ENCODE measurements at places on chromosomes 2 and 18.
A peak's percentile ranks its signal among the peaks of the same experiment; 100 is the strongest.

GRCh38 chr2:135471106-135471505 is 59.9 kb downstream of the ZRANB3 start:
- DNase-seq = no peak

DNA sequence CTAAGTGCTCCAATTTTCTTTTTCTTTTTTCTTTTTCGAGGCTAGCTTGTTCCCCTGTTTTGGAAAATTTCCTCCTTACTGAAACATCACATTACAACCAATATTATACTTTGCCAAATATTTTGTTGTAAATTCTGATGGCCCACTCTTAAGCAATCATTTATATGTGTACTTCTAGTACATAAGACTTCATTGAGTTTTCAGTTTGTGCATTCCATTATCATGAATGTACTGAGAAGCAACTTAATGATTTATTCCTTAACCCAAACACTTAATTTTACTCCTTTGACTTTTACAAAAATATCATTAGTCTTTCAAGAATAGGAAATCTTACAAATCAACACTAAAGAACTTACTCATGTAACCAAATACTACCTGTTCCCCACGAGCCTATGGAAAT is 242.4 kb downstream of the ARHGAP15 start:
- DNase-seq = no peak

- no peak for DNase-seq
Observed at GRCh38 chr2:180753809-180754761, 226.3 kb upstream of the UBE2E3 start.

- DNase-seq = no peak
Observed at GRCh38 chr2:105893011-105893995, 148.6 kb downstream of the NCK2 start.

DNA sequence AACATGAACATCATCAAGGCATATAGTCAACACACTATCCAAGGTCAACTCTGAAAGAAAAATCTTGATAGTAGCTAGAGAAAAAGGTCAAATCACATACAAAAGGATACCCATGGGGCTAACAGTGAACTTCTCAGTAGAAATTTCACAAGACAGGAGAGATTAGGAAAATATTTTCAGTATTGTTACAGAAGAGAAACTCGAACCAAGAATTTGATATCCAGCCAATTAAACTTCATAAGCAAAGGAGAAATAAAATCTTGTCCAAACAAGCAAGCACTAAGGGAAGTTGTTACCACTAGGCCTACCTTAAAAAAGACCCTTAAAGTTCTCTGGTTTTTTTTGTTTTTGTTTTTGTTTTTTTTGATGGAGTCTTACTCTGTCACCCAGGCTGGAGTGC is 242.5 kb downstream of the EXOC6B start:
- no peak for DNase-seq

GRCh38 chr18:58067601-58068000 is 23.6 kb downstream of the NEDD4L start:
- no peak for DNase-seq

GRCh38 chr2:240960971-240961876 is 37.2 kb upstream of the SNED1 start:
- DNase-seq = no peak

- no peak for DNase-seq
Observed at GRCh38 chr18:55093295-55093694, 134.0 kb upstream of the CCDC68 start.

- no peak for DNase-seq
Observed at GRCh38 chr2:68936427-68936826, 16.3 kb downstream of the GKN2 start.

DNA sequence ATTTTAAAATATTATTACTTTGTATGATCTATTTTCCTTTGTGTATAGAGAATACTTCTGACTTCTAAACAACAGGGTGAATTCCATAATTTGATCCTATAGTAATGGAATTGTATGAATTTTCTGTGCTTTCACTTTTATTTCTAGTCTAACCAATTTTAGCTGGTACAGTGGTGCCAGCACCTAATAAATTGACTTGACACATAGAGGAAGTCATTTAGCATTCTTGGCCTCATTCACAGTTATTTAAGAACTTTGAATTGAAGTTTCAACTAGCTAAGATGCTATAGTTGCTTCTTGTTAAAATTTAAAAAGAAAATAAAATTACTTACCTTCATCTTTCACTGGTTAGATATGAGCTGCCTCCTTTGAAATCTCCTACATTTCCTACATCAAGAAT is 220.4 kb downstream of the CPS1 start:
- DNase-seq = no peak

GRCh38 chr18:8480506-8481328 is 128.5 kb upstream of the RAB12 start:
- DNase-seq = peak; percentile 38

DNA sequence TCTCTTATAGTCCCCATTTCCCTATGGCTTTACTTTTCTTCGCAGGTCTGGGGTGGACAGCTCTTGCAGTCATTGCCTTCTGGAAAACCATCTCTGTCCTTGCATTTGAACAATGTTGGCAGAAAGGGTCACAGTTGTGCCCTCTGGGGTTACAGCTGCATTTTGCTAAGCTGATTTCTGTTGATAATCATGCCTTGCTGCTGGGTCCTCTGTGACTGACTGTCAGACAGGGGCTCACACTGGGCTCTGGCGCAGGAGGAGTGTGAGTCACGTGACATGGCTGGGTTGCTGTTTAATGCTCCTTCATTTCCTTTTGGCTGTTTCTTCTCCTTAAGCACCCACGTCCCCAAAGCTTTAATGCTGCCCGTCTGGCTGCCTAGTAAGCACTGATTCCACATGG is 196.6 kb upstream of the LHCGR start:
- DNase-seq = no peak

GRCh38 chr2:151796774-151797173 is 31.4 kb downstream of the ARL5A start:
- DNase-seq = no peak

GRCh38 chr2:120317916-120318315 is 28.0 kb upstream of the INHBB start:
- no peak for DNase-seq

DNA sequence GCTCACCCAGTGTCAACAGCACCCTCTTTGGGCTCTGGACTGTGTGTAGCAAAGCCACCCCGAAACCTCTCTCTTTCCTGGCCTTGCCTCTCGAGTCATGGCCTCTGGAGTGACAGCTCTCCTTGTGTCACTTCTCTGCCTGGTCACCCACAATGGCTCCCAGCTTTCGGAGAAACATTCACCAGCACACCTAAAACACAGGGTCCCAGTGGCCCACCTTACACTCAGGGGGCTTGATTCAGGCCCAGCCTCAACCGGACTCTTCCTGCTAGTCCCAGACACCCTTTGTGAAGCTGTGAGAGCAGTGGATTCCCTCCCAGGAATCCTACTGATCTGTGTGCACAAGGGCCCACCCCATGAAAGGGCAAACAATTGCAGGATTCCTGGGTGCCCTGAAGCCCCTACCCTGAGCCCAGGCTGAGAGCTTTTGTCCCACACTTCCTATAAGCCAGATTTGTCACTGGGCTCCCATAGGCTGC is 137.2 kb upstream of the HAAO start:
- no peak for DNase-seq

- DNase-seq = no peak
Observed at GRCh38 chr2:194166818-194167217, 1490.2 kb upstream of the SLC39A10 start.

DNA sequence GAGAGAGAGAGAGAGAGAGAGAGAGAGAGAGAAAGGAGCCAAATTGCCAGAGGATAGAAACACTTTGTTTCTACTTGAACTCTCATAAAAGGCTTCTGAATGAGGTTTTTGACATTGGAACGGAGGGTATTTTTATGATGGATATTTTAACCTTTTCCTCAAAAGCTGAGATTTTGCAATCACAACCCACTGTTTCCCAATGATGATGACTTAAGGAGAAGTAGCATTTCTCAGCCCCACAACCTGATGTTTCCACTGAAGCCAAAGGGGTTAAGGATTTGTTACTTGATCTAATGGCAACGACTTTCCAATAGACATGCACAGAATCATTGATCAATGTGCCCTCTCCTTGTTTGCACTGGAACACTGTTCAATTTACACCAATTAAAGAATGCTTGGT is 67.1 kb upstream of the POU3F3 start:
- no peak for DNase-seq

DNA sequence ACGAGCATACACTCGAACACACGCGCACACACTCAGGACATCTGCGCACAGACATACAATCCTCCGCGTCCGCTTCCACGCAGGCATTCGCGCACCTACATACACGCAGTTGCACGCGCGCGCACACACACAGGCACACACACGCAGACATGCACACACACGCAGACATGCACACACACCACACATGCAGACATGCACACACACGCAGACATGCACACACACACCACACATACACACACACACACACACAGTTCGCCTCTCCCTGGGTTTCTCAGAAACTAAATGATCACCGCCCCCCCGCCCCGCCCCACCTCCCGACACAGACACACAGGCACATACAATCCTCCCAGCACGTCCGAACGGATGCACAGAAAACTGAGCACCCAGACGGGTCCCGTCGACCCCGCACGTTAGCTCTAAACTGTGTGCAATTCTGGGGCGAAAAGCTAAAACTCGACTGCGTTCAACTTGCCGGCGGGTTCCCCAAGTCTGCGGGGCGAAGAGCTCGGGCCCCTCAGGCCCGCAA is 1.0 kb downstream of the EPHA4 start:
- DNase-seq = peak; percentile 15

GRCh38 chr2:200483729-200484198 is 26.1 kb downstream of the KCTD18 start:
- peak; percentile 35 for DNase-seq

DNA sequence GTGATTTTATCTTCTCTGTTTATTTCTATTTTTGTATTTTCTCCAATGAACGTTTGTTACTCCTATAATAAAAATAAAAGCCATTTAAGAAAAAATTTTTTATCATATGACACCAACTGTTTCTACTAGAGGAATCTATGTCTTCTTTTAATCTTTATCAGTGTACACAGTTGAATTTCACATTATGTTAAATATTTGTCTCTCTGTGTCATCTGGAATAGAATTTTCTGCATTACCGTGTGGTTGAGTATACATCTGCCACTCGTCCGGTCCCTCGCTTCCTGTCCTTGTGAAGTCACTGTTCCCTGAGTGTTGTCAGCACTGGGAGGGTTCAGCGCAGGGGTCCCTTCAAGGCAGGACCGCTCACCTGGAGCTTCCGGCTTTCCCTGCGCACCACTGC is 99.2 kb downstream of the LDLRAD4 start:
- no peak for DNase-seq

GRCh38 chr2:12733846-12734245 is 17.1 kb downstream of the TRIB2 start:
- no peak for DNase-seq

DNA sequence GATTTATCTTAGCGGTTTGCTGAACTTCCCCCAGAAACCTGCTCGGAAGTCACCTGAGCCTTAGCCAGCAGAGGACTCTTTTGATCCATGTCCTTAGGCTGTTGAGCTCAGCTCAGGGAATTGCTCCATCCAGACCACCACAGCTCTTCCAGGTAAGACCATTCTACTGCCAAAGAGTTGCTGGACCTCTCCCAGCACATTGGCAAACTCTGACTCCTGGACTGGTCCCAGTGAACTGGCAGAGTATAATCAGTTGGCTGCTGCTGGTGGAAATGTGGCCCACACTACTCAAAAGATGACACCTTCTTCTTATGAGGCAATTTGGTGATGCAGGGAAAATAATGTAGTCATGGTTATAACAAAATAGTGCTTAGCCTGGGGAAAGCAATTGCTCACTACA is 308.8 kb upstream of the FIGN start:
- no peak for DNase-seq

DNA sequence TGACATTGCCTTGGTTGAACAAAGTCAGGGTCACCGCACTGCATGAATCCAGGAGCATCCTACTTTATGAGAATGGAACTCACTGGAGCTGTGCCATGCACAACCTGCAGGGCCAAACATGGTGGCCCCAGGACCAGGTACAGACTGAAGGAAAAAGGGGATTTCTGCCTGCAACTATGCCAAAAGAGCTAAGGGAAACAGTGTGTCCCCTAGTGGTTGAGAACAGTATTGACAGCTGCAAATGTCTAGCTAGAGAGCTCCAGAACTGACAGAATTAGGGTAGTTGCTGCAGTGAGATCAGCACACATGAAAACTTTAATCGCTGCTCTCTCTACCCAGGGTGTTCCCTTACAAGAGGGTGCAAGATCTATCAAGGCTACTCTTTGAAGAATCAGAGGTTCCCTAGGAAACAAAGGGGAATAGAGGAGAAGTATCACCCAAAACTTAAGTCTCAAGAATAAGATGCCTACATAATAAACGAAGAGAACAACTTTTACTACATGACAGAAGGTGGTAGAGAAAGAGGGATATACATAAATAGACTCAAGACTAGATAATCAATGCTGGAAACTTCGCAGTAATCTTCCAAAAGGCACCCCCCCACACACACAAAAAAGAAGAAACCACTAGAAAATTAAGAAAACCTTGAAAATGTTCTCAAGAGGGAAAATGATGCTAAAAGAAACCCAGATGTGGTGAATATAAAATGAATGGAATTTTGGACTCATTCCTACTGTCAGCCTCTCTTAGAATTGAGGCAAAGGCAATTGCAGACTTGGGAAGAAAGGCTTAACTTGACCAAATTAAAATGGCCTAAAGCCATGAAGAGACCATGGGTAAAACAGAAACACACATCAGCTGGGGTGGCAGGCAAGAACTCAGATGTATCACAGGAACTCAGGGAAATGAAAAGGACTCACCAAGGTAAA is 43.6 kb upstream of the IHH start:
- DNase-seq = peak; percentile 30

DNA sequence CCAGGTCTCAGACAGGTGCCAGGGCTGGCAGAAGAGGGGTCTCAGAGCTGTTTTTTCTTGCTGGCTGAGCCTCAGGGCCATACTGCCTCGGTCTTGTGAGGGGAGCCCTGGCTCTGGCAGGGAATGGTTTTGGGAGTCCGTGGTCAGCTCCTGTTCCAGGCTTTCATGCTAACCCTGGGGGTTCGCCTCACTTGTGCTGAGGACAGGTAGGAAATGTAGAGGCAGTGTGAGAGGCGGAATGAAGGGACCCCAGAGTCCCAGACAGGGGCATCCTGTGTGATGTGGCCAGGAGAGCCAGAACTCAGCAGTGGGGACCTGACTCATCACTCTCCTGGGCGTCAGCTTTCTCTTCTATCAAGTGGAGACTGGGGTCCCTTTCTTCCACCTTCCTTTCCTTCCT is 5.7 kb upstream of the CELF4 start:
- DNase-seq = no peak

- DNase-seq = no peak
Observed at GRCh38 chr2:205270689-205271088, 411.6 kb upstream of the NRP2 start.

GRCh38 chr18:27824841-27825681 is 351.9 kb downstream of the CDH2 start:
- DNase-seq = no peak

- DNase-seq = no peak
Observed at GRCh38 chr2:233185963-233186362, 65.5 kb upstream of the ATG16L1 start.

Data from H54 (cell line).